ENCODE measurements at places on chromosomes 5 and 9.

GRCh38 chr9:3675946-3676345, 150.1 kb upstream of the RFX3 start:
- no peak for DNase-seq

DNA sequence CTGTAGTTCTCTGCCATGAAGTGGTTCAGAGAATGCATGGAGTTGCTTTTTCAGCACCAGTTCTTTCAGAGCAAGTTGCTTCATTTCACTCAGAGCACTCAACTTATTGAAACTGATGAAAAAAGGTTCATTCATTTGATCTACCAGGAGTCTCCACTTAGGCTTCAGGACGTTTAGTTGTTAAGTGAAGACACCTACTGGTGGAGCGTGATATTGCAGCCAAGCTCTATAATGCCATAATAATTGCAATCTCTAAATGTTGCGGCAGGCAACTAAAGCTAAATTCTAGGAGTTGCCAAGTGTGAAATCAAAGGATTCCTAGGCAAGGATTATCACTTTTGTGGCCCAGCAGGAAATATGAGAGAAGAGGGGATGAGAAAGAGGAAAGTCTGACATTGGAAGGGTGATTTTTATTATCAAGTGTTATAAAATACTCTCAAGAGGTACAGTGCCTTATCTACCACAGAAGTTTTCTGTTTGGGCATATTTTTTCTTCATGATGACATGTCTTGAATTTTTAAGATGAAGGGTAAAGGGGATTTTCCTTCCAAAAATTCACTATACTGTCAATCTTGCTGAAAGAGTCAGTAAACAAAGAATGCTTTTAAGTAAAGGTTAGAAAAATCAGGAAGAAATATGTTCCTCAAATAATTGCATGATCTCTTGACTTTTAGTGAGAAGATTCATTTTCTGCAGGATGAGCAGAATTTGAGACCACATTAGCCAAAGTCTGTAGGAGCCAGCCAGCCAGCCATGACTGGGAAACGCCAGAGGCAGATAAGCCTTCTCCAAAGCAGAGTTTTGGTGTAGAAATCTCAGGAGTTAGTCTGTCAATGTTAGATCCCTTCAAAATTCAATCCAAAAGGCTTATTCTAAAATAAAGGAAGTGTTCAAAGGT, 83.4 kb downstream of the SH3PXD2B start:
- DNase-seq = peak; percentile 57

GRCh38 chr9:110076894-110077725, 130.8 kb downstream of the C9orf152 start:
- DNase-seq = no peak

DNA sequence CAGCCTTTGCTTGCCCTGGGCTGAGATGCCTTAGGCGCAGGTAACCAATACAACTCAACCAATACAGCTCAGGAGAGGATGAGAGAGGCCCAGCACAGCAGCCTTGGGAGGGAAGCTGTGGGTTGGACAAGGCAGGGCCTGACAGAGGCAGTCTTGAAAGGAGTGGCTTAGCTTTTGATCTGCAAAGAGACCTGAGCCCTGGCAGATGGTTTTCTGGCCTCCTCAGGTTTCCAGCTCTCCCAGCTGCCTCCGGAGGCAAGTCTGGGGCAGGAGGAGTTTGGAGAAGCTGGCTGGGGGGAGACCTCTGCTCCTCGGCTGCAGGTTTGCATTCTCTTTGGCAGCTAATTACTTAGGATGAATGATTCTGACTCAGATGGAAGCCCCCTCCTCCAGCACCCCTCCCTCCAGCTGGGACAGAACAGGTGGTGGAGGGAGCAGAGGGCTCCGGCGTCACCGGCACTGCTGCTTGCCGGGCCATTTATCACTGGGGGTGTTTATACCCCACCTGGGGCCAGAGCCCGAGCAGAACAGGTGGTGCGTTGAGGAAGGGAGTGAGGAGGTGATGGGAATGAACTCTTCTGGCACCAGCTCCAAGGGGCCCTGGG, 50.8 kb downstream of the TSPAN17 start:
- DNase-seq = no peak

DNA sequence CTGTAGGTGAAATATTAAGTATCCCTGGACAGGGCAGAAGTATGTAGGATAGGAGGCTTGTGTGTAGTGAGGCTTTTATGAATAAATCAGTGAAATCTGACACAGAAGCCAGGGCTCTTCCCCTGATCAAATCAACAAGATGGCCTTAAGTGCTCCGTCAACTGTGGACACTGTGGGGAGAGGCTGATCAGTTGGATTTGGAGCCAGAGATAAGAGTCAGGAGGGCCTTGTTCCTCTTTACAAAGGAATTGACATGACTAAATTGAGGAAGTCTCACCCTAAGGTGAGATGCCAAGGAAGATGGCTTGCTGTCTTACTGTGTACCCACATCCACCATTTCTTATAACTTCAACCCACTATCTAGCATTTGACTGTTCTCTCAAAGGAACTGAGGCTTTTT, 91.6 kb upstream of the PRRC1 start:
- no peak for DNase-seq

- DNase-seq = no peak
These were observed 199.9 kb upstream of the CDKN2B start for GRCh38 chr9:22208846-22209585.

DNA sequence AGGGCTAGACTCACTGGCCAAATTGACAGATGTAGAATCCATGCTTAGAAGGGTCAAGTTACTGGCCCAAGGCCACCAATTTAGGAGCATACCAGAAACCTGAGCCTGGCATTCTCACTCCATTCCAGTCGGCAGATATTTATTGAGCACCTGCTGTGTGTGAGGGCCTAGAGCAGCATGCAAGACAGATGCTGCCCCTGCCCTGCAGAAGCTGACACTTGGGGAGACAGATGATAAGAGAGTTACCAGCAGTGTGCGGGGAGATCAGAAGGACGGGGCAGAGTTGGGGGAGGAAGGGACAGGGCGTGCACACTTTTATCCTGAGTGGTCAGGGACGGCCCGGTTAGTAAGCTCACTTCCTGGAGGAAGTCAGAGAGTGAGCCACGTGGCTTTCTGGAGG, 111.5 kb upstream of the RAPGEF1 start:
- DNase-seq = no peak
